CD4-positive, alpha-beta memory T cell (primary cell): ENCODE measurements at places on chromosomes 16 and 17.

- DNase-seq = no peak
Measured at GRCh38 chr16:73209190-73209589, 161.3 kb upstream of the ZFHX3 start.

DNA sequence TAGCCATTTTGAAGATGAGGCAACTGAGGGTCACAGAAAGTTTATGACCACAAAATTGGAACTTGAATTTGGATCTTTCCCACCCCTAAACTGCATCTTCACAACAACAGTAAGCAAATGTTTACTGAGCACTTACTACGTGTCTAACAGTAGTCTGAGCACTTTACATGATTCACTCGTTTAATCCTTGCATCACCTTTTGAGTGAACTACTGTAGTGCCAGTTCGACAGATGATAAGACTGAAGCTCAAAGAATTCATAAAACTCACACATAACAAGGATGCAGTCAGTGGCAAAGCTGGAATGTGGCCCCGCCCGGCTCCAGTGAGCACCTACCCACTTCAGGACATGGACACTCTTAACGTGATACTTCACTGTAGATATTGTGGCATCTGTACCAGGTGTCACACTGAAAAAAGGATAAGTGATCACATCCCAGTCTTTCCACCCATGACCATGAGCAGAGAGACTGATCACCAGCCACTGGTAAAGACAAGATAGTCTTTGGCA lies 36.0 kb upstream of the HLF start:
- DNase-seq = no peak

DNA sequence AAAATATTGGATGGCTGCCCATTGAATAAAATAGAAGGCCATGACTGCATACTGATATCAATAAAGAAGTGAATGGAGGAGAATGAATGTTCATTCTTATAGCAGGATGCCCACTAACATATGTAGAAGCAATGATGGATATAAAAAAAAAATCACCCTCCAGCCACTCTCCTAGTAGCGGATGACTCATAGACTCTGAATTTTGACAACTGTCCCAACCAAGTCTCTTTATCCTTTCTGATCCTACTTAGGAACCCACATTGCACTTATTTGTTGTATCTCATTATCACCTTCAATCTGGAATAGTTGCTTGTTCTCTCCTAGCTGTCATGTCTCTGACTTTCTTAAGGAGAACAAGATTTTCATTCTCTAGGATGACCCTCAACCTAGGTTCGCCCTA lies 429.9 kb downstream of the HS3ST3B1 start:
- no peak for DNase-seq

GRCh38 chr16:85935391-85935973 lies 36.5 kb downstream of the IRF8 start:
- no peak for DNase-seq

GRCh38 chr16:8109510-8110369 lies 480.6 kb downstream of the TMEM114 start:
- no peak for DNase-seq

- no peak for DNase-seq
Measured at GRCh38 chr16:19281246-19281645, 4.3 kb upstream of the CLEC19A start.

GRCh38 chr17:4788807-4789700 lies at the start of gene GLTPD2:
TSS of gene GLTPD2 (plus strand) at chr17:4788964. CDS start at chr17:4789012, 48 bp downstream.
- DNase-seq = no peak

- DNase-seq = no peak
Measured at GRCh38 chr17:28119046-28119445, 76.6 kb downstream of the NLK start.

DNA sequence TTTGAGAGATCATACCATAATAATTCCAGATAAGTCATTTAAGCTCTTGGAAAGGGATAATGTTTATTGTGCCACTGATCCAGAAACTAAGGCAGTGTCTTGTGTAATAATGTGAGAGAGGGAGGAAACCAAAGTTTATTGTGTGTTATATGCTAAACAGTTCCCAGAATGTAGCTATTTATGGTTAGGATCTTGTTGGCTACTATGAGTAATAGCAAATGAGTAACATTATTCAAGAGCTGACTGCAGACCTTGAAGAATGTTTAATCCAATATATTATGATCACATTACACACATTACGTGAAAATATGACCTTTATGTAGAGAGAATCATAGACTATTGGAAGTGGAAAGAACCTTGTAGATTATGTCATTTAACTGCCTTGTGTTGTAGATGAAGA lies 139.5 kb downstream of the BCAS3 start:
- no peak for DNase-seq

GRCh38 chr16:5028950-5029475 lies 4.7 kb downstream of the NAGPA start:
- DNase-seq = no peak

- DNase-seq = no peak
Measured at GRCh38 chr17:9472541-9472940, 103.1 kb downstream of the STX8 start.

GRCh38 chr17:79305768-79306423 lies 231.3 kb downstream of the ENGASE start:
- no peak for DNase-seq

GRCh38 chr17:74713171-74713755 lies 540 bp upstream of the CD300LF start:
- no peak for DNase-seq

- no peak for DNase-seq
Measured at GRCh38 chr17:34071886-34072420, 183.1 kb upstream of the CCL2 start.

GRCh38 chr17:82791532-82791931 lies 39.7 kb downstream of the TBCD start:
- no peak for DNase-seq

- no peak for DNase-seq
Measured at GRCh38 chr17:13508896-13509295, 92.8 kb downstream of the HS3ST3A1 start.

- DNase-seq = peak; percentile 28
Measured at GRCh38 chr17:8142887-8143580, 9.2 kb downstream of the PER1 start.

DNA sequence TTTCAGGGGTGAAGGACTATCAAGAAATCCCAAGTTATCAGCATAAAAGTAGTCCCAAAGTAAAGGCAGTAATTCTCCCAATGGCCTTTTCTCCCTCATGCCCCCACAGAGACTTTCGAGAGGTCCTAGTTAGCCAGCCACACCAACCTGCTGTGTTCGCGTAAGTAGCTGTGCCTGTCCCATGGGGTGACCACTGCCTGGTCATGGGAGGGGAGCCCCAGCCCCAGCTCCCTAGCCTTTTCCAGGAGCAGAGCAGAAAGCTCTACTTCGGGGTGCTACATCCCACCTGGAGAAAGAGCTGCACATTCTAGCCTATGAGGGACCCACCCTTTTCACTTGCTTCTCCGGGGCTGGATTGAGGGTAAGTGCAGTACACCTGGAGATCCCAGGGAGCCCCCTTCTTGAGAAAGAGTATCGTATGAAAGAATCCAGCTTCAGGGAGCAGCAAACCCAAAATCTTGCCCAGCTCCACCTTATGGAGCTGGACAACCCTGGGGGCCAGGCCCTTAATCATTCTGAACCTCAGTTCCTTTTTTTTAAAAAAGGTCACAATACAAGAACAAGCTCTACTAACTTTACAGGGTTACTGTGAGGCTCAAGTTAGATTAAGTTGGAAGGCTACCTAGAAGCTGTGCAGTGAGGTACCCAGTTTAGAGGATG lies 8.6 kb upstream of the SOST start:
- DNase-seq = no peak

DNA sequence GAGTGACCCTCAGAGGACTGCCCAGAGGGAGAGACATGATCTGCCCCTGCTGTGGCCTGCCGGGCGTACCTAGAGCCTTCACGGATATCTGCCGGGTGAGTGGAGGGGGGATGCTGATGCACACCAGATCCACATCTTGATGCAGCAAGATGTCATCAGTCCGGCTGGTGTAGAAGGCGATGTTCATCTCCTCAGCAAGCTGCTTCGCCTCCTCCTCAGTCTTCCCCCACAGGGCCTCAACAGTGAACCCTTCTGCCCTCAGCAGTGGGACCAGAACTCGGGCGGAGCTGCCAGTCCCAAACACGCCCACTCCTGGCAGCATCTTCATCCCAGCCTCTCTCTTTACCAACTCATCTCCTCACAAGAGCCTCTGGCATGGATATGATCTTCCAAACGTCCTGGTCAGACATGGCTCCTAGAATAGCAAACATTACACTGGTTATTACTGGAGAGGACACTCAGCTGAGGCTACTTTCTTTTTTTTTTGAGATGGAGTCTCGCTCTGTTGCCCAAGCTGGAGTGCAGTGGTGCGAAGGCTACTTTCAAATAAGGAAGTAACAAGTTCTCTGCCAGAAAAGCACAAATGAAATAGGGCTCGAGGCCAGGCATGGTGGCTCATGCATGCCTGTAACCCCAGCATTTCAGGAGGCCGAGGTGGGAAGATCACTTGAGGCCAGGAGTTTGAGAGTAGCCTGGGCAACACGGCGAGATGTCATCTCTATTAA lies 18.9 kb downstream of the C16orf86 start:
- no peak for DNase-seq

GRCh38 chr17:43549496-43549895 lies 3.4 kb upstream of the ETV4 start:
- no peak for DNase-seq

DNA sequence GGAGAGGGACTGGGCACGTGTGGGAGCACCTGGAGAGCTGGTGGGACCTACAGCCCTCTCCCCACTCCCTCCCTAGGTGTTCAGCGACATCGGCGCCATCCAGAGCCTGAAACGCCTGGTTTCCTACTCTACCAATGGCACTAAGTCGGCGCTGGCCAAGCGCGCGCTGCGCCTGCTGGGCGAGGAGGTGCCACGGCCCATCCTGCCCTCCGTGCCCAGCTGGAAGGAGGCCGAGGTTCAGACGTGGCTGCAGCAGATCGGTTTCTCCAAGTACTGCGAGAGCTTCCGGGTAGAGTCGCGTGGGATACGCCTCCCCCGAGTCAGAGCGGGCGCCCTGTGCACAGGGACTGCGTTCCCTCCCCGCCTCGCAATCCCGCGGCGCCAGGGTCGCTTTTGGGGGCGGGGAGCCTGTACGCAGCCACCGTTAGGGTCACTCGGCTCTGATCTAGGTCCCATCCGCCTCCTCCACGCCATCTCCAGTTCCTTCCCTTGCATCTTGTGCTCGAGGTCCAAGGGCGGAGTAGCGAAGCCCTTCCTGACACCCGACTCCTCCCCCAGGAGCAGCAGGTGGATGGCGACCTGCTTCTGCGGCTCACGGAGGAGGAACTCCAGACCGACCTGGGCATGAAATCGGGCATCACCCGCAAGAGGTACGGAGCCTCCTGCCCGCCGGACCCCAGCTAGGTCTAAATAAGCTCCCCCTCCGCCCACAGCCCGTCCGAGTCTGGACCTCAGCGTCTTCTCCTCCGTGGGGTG lies 13.0 kb downstream of the SARM1 start:
- peak; percentile 55 for DNase-seq

- no peak for DNase-seq
Measured at GRCh38 chr17:27627514-27627913, 3.5 kb upstream of the LGALS9 start.

- no peak for DNase-seq
Measured at GRCh38 chr17:50448643-50449042, 20.0 kb downstream of the CHAD start.

- DNase-seq = no peak
Measured at GRCh38 chr17:18321309-18321708, 6.2 kb downstream of the SMCR8 start.

GRCh38 chr16:52773026-52773425 lies 226.1 kb upstream of the TOX3 start:
- DNase-seq = no peak

- peak; percentile 12 for DNase-seq
Measured at GRCh38 chr17:70168977-70169708, at the start of gene KCNJ2. TSS of gene KCNJ2 (plus strand) at chr17:70169532. CDS start at chr17:70175040, 5,508 bp downstream.

GRCh38 chr17:41063449-41063848 lies 2.2 kb downstream of the KRTAP2-4 start:
- no peak for DNase-seq

- no peak for DNase-seq
Measured at GRCh38 chr16:1441391-1441829, 2.9 kb downstream of the CCDC154 start.

DNA sequence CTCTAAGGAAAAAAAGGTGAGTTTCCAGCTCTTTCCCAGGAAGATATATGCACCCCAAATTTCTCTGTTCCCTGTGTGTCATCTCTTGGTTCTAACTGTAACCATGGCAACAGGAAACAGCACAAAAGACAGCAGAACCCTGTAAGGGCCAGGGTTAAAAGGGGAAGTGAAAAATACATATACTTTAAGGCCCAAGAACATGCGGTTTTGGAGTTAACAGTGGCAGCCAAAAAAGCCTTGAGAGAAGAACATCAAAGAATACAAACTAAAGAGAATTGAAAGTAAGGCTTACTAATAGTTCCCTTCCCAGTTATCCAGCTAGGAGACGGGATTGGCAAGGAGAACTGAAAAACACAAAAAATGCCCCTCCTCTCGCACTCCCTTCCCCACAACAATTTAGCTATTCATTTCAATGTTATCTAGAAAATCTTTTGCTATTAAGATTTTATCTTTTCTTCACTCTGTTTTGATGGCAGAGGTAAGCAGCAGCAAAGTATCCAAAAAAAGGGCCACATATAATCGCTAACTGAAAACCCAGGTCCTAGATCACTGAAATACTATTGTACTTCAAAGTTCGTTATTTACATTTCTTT lies 1.5 kb downstream of the SPOP start:
- DNase-seq = peak; percentile 87

- no peak for DNase-seq
Measured at GRCh38 chr17:15385305-15385704, 43.9 kb upstream of the TEKT3 start.

GRCh38 chr17:7016886-7017826 lies 4.7 kb downstream of the RNASEK start:
- DNase-seq = no peak

DNA sequence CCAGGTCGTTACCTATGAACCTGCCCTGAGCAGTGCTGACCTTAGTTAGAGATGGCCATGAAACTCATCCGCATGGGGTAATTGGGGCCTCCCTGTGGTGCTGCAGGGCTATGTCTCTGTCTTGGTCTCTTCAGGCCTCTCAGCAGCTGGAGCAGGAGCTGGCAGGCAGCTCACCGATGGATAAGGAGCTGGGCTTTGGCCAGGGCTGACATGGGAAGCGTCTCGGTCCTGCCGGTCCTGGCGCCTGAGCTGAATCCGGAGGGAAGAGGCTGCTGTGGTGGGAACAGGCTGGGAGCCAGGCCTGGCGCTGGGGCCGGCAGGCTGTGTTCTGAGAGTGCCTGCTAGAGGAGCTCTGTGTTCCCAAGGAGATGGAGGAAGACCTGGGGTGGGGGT lies 10.1 kb downstream of the IL32 start:
- DNase-seq = no peak

DNA sequence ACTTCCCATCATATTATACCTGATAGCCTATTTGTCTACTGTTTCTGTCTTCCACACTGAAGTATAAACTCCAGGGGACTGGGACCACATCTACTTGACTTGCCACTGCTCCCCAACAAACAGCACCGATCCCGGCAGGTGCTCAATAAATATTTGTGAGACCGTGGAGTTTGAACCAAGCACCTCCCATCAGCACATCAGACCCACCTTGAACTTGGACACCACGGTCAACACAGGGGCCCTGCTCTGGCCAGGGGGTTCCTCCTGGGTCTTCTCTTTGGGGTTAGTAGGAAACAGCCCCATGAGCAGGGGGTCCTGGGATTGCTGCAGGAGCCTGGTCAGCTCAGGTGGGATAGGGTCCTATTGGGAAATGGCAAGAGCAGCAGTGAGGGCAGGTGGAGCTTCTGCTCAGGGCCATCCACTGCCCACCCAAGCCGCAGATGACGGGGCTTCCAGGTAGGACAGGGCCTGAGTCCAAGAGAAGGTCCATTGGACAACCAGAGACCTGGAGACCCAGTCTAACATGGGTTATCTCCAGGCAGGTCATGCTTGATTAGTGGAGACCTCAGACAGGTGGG lies 19.9 kb downstream of the ZNHIT3 start:
- no peak for DNase-seq

- peak; percentile 61 for DNase-seq
Measured at GRCh38 chr17:78745407-78746088, 36.5 kb downstream of the CYTH1 start.
